ENCODE measurements at places on chromosomes 16 and 17.

DNA sequence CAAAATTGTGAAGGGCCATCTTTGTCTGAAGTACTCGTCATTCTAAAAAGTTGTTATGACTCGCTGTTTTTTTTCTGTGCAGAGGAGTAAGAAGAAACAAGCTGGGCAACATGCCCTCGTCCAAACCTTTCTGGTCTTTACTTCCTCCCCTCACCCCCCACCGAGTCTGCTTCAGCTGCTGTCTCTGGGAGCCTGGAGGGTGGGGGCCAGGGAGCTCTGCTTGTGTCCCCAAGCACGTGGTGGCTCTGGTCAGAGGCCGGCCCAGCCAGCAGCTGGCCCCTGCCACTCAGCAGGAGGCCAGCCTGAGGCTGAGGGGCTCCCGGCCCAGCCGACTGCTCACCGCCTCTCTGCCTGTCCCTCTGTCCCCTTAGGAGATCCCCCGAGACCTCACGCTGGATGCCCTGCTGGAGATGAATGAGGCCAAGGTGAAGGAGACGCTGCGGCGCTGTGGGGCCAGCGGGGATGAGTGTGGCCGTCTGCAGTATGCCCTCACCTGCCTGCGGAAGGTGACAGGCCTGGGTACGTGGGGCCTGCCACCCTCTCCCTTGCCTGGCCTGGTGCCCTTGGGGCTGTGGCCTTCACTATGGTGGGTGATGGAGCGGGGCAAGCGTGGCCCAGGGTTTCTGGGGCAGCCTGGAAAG lies 53.7 kb upstream of the LGALS9 start:
- no peak for DNase-seq

GRCh38 chr17:2337544-2338314 lies 428 bp downstream of the SGSM2 start:
- peak; percentile 36 for DNase-seq

GRCh38 chr16:2698965-2699750 lies 16.8 kb downstream of the KCTD5 start:
- DNase-seq: no peak

- no peak for DNase-seq
Observed at GRCh38 chr17:63289931-63290330, 156.2 kb downstream of the CYB561 start.

DNA sequence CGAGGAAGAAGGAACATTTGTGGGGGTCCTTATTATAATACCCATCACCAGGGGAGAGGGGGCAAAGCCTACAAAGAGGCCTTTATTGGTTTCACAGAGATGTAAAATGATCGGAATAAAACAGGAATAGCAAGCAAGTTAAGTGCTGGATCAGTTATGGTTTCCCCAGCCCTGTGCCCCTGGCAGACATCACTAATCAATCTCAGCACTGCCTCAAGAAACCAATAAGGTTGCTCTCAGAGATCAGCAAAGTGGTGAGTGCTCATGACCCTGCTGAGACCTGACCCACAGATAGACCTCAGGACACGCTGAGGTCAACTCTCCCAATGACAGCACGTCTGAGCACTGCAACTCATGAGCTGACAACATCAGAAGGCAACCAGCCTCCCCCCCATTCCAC lies 66.3 kb downstream of the ZNF423 start:
- DNase-seq: no peak

DNA sequence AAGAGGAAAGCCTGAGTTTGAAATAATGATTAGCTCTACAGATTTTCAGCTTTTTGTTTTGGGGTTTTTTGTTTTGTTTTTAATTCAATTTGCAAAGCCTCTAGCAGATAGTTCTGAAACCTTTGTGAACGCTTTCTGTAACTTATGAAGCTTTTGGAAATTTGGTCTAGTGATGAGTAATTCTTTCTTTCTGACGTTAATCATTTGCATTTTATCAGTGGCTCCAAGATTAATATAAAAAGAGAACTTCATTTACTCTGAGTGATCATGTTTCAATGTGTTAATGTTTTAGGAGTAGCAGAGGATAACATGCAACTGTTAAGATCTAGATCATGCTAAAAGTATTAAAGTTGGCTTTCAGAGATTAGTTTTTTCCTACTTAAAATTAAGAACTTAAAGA lies 160.3 kb upstream of the TBX2 start:
- DNase-seq: no peak

- DNase-seq: peak; percentile 62
Observed at GRCh38 chr17:49031965-49032928, 35.1 kb downstream of the IGF2BP1 start.

GRCh38 chr16:9270424-9270823 lies 179.0 kb downstream of the HAPSTR1 start:
- no peak for DNase-seq

GRCh38 chr17:59378675-59379074 lies 47.2 kb downstream of the YPEL2 start:
- DNase-seq: no peak

DNA sequence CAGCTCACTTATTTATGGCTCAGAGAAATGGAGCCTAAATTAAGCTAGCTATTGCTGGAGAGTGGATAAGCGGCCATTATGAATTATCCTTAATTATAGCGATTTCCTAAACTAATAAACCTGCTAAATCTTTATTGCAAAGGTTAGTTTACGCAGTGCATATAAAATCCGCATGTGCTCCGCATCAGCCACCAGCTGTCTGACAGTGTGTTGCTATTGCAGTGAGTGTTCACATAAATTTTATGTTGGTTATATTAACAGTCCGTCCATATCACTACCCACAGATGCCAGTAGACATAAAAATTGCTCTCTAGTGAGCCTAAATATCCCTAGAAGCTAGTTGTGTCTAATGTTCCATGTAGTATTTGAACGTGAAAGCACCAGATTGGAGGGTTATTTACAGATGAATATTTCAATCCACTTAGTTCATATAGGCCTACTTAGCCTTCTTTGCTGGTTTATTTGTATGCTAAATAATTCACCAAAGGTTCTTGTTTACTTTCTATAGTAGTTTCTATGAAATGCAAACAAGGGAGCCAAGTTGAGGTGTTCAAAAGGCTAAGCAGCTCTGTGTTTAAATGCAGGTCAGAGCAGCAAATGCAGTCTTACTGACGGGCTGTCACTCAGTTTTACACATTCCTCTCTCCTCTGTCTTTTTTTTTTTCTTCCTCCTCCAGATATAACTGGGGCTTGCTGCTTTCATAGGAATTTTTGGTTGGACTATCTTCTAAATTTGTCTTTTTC lies 219.1 kb downstream of the IRX3 start:
- DNase-seq: no peak

DNA sequence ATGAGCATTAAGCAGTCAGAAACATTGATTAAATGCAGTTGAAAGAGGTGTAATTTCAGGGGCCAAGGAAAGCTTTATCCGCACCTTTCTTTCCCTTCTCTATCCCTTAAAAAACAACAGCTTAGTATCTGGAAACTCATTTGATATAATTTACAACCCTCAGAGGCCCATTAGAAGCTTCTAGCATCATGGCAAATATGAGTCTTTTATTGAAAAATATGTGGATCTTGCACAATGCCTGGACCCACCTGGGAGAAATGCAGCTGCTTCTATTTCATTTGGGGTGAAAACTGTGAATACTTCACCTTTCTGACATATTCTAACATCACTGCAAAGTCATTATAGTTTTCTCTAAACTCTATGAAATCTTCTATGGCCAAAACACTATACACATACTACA lies 492.2 kb upstream of the PSMD7 start:
- no peak for DNase-seq

DNA sequence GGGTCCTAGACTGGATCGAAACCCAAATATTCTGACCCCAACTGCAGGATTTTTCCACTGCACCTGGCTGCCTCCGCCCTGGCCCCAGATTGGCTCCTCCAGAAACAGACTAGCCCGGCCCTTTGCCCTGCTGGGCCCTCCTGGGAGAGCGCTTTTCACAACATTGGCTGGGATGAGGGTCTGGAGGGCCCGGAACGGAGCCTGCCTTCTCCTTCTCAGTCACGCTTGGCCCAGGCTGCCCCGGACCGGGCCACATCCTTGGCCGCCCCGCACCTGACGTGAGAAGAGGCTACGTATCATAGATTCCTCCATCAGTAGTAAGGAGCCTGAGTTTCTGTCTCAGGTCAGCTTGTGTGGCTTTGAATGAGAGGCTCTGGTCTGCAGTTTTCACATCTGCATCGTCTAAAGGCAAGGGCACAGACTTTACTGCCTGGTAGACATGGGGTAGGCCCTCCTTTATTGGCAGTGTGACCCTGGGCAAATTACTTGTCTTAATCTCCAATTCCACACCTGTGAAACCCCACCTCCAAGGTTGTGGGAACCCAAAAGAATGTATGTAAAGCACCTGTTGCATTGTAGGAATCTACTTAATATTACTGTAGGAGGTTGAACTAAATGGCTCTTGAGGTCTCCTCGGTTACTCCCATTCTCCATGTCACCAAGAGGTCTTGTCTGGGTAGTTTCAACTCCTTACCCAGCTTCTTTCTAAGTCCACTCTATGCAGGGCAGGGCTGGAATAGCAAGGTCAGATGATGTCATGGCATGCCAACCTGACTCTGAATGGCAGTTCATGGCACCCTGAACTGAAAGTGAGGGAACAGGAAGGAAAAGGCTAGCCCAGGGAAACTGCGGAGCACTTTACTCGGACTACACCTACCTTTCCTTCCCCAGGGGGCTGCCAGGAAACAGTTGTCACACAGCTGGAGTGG lies 661 bp downstream of the LRRC3C start:
- DNase-seq: no peak

DNA sequence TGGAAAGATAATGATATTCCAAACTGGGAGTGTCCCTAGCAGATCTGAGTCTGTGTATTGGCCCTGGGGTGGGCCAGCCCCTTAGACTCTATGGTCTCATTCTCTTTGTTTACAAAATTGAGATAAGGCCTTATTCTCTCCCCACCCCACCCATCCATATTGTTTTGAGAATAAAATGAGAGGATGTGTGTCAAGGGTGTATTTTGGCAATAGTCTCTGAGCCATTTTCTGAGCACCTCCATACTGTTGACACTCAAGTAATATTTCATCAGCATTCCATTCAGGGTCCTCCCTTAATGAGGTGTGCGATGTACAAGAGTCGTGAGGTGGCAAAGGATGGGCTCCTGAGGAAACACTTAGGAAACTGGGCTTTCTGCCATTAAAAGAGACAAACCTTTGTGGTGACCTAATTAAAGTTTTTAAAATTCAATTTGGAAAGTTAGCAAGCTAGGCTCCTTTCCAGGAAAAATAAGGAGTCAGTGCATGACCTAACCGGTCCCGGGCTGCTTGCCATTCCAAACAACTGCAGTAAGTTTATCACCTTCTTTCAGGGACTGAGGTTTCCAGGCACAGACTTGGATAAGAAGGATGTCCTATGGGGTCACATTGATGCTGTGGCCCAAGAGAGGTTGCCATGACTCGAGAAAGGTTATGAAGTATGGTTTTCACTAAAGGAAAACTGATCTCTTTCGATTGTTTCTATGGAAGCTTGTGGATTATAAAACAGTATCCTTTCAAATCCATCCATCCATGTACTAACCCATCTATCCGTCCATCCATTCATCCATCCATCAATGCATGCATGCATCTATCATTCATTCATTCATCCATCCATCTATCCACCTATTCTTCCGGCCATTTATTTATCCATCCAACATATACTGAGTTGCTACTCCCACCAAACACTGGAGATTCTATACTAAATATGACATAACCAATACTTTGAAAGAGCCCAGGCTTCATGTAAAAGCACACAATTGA lies 443.3 kb downstream of the UTP18 start:
- no peak for DNase-seq
